ENCODE measurements at places on chromosomes 13 and 19.

DNA sequence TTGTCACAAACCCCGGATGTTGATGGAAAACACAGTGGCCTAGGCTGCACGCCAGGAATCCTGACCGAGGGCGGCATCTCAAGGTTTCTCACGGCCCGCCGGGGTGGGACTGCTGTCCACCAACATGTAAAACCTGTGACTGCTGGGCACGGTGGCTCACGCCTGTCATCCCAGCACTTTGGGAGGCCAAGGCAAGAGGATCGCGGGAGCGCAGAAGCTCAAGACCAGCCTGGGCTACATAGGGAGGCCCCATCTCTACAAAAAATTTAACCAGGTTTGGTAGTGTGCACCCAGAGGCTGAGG is 11.2 kb downstream of the PLIN4 start:
- no peak for DNase-seq

- DNase-seq, result no peak
Measured at GRCh38 chr13:80211566-80211965, 129.4 kb downstream of the SPRY2 start.

GRCh38 chr13:58165617-58166016 is 534.1 kb downstream of the PCDH17 start:
- no peak for DNase-seq

- DNase-seq, result no peak
Measured at GRCh38 chr13:109694972-109695371, 91.4 kb downstream of the IRS2 start.

- DNase-seq, result no peak
Measured at GRCh38 chr19:58586133-58586765, 13.1 kb upstream of the MZF1 start.

GRCh38 chr19:51000981-51001380 is 423 bp downstream of the KLK8 start:
- no peak for DNase-seq

GRCh38 chr13:45506811-45507210 is 42.1 kb downstream of the COG3 start:
- no peak for DNase-seq
